Heart right ventricle (tissue), 16 donors: ENCODE measurements at places on chromosomes 11 and 22.

DNA sequence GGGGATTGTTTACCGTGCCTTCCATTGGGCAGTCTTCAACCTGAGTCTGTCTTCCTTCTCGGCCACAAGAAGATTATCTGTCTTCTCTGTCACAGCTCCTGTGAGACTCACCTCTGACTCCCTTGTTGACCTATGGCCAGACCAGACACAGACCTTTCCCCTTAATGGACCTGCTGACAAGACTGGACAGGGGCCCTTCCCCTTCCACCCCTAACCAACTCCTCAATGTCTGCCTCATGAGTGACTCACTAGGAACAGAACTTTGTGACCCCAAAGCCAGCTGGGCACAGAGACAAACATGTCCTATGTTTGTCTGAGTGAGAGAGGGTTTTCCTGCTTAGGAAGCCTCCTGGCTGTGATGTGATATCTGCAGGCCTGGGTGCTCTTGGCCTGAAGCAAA, 405.0 kb downstream of the BRD1 start:
- no peak for DNase-seq

DNA sequence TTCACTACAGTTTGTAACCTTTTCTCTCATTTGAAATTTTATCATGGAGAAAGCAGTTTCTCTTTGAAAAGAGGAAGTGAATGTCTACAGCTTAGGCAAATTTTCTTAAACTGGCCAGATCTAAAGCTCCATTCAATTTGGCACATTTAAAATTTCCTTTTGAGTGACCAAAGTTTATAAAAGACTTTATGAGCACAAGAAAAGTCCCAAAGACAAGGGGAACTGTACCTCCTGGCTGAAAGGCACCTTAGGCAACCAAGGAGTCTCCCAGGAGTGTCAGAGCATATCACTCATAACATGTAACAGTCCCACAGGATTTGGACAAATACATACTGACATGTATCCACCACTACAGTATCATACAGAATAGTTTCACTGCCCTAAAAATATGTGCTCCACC, 41.3 kb downstream of the NARS2 start:
- DNase-seq = no peak

DNA sequence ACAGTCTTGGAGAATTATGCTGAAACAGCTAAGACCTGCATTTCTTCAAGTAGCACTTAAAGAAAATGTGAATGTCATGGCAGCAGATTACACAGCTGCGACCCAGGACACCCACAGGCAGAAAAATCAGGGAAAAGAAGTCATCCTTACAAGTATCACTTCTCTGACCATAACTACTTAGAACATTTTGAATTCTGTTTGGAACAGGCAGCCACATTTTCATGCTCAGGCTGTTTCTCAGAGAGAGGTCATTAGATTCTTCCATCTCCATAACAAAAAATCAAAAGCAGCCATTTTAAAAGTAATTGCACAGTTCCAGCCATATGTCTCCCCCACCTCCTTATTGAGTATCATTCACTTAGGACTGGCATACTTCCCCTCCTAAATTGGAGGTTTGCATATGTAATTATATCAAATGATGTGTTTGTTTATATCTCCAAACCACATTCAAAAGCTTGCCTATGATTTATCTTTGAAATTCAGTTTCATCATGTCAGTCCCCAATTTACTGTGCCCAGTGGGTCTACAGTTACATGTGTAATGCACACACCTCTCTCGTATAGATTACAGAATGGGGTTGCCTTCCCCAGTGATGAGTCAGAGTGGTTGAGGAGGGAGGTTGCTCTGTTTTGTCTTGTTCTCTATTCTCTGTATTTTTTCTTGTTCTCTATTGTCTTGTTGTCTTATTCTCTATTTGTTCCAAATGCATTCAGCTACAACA, 276.5 kb upstream of the MTNR1B start:
- DNase-seq = no peak

DNA sequence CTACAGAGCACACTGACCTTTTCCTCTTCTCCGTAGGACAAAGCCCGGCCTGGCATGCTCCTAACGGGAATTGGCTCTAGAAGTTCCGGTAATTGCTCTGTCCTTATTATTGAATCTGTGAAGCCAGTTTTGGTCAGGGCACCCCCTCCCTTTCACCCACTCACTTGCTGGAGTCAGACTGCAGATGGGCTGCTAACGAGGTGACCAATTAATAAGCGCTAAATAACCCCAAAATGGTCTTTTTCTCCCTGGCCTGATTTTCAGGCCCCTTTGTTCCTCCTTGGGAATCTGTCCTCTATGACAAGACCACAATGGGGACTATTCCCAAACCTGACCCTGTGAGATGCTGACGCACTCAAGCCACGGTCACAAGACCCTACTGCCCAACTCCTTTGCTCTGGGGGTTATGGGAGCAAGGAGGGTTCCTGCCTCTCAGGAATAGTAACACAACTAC, 610.0 kb upstream of the CADM1 start:
- DNase-seq = no peak

GRCh38 chr11:73539506-73540084, 58.3 kb downstream of the FAM168A start:
- no peak for DNase-seq

DNA sequence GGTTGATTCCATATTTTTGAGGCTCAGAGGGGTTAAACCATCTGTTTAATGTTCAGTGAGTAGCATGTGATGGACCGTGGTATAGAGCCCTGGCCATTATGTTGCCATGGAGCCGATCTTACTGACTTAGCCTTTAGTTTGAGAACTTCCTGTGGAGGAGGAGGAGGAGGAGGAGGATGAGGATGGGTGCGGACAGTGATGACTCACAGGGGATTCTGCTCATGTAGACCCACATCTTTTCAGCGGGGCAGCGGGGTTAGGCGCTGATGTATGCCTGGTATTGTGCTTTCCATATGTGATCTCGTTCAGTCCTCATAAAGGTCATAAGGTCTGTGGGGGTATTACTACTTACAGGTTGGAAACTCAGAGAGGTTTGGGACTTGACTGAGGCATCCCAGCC, 13.9 kb downstream of the STX3 start:
- DNase-seq = no peak

- DNase-seq = no peak
Measured at GRCh38 chr11:47724041-47724729, 9.0 kb upstream of the AGBL2 start.
